ENCODE measurements at places on chromosomes 12 and 14.
A peak's percentile ranks its signal among the peaks of the same experiment; 100 is the strongest.

- DNase-seq, result no peak
These were observed 268.8 kb upstream of the BTG1 start for GRCh38 chr12:92414170-92415070.

- DNase-seq, result peak; percentile 37
These were observed 22.2 kb downstream of the TMEM30B start for GRCh38 chr14:61258985-61259384.

DNA sequence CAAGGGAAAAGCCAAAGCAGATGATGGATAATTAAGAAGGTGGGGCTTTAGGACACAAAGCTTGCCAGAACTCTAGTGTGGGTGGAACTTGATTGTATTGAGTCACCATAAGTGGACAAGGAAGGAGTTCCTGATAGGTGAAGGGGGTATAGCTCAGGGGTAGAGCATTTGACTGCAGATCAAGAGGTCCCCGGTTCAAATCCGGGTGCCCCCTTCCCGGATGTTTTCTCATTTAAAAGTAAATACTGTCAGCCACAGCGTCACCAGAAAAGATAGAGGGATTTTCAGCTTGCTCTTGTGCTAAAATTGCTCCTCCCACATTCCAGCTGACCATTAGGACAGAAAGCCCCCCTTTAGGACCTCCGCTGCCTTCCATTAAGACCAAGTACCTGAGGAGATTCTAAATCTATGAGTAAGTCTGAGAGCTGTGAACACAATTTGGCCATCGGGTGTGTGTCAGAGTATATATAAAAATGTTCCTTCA is 36.6 kb downstream of the DCAF4 start:
- DNase-seq, result peak; percentile 75

DNA sequence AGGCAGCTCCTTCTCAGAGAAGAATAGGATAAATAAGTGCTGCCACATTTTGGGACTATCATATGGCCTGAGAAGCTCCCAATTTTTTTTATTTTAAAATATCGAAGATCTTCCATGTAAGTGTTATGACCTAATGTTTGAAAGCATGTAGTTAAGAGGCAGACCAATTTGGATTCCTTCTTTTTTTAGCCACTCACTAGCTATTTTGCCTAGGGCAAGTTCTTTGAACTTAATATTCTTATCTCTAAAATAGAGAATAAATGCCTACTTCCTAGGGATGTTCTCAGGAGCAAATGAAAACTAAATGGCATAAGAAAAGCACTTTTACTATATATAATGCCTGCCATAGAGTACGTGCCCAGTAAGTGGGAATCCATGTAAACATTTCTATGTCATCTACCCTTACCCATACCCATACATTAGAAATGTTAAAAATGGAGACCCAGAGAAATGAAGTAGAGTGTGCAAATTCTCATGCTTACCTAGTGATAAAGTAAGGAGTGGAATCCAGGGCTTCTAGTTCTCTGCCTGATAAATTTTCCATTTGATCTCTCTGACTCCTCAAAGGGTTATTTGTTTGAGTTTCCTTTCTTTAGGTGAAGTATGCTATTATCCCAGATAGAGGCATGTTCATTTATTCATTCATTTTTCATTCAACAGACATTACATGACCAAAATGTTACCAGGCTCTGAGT is 148.3 kb downstream of the TGFB3 start:
- no peak for DNase-seq

GRCh38 chr12:42590330-42590934 is 886 bp upstream of the PRICKLE1 start:
- DNase-seq, result no peak

DNA sequence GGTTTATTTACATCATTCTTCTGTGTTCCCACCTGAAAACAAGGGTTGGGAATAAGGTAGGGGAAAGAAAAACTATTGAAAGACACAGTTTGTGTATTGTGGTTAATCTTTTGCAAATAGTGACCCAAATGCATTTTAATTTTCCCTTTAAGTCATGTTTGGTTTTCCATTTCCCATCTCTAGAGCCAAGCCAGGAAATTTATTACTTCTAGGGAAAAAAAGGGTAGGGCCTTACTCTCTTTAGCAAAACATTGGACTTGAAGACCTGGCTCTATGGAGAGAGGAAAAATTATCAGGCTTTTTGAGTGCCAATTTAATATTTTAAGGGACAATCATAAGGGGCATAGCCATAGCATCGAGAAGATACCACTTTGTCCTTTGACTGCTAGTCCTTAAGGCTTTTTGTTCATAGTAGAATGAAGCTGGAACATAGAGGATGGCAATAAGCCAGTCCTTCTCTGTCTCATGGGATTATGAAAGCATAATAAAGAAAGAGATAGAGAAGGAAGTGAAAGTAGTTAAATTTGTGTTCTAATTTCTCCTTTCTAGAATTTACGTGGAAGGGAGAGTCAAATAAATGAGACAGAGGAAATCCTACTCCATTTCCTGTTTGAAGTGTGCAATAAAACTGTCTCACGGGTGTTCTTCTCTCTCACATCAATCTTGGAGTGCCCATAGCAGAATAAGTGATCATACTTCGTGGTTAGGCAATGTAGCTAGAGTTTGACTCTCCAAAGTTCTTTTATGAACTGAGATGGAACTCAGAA is 50.9 kb upstream of the PPFIA2 start:
- no peak for DNase-seq

- peak; percentile 63 for DNase-seq
These were observed 55.1 kb upstream of the CMKLR1 start for GRCh38 chr12:108394196-108394595.

DNA sequence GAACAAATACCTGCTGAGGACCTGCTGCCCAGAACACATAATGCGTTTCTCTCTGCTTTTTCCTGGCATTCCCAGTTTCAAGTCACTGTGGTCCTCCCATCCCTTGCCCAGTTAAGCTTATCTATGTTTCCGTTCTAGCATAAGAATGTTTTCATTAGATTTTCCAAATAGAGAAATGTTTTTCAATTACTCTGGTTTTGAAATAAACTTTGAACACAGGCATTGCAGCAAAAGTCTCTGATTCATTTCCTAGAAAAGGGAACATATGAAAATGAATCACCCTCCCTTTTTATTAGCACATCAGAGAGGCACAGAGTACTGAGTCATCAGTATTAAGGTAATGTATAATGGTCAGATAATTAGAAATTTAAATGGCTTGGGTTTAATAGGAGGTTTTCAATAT is 201.1 kb upstream of the TMEM260 start:
- DNase-seq, result peak; percentile 58

- peak; percentile 92 for DNase-seq
These were observed 35.6 kb downstream of the DGLUCY start for GRCh38 chr14:91149462-91149861.

GRCh38 chr12:47882781-47883546 is 21.8 kb downstream of the VDR start:
- no peak for DNase-seq

- DNase-seq, result no peak
These were observed 1483.6 kb upstream of the SEL1L start for GRCh38 chr14:83017296-83017695.

DNA sequence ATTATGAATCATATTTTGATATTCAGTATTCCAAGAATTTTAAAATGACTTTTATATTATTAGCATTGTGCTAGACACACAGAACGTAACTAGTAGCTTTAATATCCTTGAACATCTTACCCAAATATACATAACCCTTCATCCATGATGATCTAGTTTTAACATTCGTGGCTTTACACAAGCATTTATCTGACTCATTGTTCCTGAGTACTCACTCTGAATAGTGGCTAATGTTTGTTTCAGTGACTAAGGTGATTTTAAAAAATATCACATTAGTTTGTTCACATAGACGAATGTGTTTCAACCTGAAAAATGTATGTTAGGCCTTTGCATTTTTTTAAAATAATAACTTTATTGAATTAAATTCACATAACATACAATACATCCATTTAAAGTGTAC is 80.0 kb upstream of the PTPRQ start:
- DNase-seq, result no peak

GRCh38 chr12:61694214-61694613 is 566.0 kb upstream of the USP15 start:
- no peak for DNase-seq

DNA sequence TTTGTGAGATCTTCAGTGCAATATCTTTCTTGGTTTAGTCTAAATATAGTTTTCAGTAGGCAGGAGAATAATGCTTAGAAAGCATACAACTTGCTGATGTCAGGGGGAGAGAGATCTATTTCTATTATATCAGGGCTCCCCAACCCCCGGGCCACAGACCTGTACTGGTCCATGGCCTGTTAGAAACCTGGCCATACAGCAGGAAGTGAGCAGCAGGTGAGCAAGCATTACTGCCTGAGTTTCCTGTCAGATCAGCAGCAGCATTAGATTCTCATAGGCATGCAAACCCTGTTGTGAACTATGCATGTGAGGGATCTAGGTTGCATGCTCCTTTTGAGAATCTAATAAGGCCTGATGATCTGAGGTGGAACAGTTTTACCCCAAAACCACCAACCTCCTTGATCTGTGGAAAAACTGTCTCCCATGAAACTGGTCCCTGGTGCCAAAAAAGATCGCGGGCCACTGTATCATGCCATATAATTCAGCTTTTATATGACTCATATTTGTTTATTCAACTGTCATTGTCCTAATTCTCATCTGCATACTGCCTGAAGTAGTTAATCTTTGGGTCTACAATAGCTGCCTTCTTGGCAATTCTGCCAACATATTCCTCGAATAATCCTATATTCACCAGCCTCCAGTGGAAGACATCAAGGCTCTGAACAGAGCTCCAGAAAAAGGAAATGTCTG is 163.6 kb upstream of the DYRK2 start:
- no peak for DNase-seq

- no peak for DNase-seq
These were observed 584.1 kb downstream of the VRK1 start for GRCh38 chr14:97381309-97381708.

DNA sequence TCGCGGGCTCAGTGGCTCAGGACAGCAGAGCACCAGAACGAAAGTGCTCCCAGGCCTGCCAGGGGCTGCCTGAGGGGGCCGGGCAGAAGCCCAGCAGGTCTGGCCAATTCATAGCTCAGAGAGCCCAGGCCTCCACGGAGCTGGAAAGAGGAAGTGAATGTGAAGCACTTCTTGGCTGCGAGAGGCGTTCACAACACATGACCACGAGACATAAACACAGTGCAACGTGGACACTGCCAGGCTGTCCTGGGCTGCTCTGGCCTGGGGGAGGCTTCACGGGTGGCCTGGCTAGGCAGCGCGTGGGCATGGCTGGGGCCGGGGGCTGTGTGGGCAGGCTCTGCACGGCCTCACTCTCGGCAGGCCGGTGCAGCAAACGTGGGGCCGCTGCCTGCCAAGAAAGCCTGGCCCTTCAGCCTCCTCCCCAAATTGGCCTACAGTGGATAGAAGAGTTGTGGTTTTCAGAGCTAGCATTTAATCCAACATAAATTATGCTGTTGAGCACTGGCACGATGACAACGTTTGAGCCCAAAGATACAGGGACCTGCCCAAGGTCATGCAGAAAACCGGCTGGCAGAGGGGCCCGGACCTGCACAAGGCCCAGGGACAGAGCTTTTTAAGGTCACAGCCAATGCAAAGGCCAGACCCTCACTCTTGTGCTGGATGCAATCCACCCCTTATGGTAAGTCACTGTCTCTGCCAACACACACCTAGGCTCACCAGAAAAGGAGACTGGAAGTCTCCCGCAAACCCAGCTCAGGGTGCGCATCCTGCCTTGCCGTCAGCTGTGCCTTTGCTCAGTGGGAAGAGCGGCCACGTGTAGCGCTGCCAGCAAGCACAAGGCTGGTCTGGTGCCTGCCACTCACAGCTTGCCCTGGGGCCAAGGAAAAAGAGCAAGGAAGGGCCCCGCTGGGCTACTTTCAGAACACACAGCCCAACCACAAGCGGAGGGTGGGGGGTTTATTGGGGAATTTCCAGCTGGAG is 8.6 kb downstream of the SLC25A29 start:
- peak; percentile 86 for DNase-seq

GRCh38 chr12:131642771-131643170 is 68.1 kb upstream of the SFSWAP start:
- no peak for DNase-seq
